ENCODE measurements at places on chromosomes 6 and 20. TPM values are rescaled to one million over a fixed set of nuclear protein-coding genes. Genes with fewer than 3 reads are reported as not detected.

ARG1 gene
- total RNA-seq, result not detected

DST gene
- 2.7 TPM for total RNA-seq

KHDC3L gene
- total RNA-seq, result not detected

EBF4 gene
- 2.0 TPM for total RNA-seq

GLP1R gene
- total RNA-seq, result not detected

ANGPT4 gene
- not detected for total RNA-seq

PSORS1C2 gene
- total RNA-seq, result not detected

SYCP2 gene
- 4.4 TPM for total RNA-seq

PRPH2 gene
- total RNA-seq, result not detected

HUS1B gene
- 1.7 TPM for total RNA-seq

MC3R gene
- total RNA-seq, result not detected

All from activated naive CD4-positive, alpha-beta T cell treated with anti-CD3 and anti-CD28 coated beads, Interleukin-2, amount 10 ng/mL, durations not matched to agents 5 hours and 36 hours (primary cell).